ENCODE measurements at places on chromosomes 4 and X.

DNA sequence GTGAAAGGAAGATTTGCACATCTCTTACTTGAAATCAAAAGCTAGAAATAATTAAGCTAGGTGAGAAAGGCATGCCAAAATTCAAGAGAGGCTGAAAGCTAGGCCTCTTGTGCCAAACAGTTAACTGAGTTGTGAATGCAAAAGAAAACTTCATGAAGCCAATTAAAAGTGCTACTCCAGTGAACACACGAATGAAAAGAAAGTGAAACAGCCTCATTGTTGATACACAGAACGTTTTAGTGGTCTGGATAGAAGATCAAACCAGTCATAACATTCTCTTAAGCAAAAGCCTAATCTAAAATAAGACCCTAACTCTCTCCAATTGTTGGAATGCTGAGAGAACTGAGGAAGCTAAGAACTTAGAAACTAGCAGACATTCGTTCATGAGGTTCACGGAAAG lies 122.3 kb downstream of the UNC5C start:
- no peak for DNase-seq

DNA sequence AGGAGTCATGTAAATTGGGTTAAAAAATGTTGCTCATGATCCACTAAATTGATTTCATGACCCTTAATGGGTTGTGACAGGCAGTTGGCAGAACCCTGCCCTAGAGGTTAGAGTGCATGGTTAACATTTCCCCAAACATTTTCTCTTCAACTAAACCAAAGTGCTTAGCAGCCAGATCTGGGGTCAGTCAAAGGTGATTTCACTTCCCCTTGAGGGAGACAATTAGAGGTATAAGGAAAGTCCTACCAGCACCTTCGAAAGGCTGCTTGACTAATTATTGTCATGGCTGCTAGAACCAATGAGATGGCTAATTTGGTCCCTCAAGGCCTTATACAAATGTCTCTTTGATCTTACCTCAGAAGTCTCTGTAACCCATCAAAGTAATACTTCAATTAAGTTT lies 30.9 kb upstream of the INTS6L start:
- DNase-seq, result no peak

DNA sequence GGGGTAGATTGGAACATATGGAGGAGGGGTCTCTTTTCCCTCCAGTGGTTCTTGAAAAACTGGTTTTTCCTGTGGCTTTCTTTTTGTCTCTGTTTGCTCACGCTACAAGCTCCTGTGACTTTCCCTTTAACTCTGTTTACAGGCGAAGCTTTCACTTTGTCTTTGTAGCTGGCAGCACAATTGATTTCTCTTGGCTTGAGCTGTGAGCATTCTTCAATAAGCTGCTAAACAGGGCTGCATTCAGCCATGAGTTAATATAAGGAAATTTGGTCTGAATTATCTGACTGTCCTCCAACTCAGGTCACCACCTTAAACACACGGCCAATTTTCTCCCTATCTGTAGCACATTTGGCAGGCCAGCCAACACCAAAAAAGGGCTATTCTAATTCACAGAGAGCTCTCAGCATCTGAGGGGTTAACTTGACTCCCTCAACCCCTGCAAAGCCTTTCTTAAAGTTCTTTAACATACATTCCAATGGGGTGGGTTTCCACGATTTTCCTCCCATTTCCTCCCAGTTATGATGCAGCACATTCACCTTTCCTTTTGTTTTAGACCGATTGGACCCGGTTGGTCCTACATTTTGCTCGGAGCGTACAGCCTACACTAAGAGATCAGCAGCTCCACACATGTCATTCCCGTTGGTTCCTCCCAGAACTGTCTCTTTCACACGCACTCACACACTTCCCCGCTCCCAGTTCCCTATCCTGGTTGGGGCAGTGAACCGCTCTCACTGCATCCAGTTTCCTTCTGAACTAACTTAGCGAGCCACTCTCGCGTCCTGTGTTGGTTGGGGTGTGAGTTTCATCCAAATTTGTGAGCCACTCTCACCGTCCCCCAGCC lies 45.4 kb downstream of the UGT2A3 start:
- DNase-seq, result no peak

- DNase-seq, result no peak
Observed at GRCh38 chrX:77070202-77070918, 376.8 kb upstream of the FGF16 start.

DNA sequence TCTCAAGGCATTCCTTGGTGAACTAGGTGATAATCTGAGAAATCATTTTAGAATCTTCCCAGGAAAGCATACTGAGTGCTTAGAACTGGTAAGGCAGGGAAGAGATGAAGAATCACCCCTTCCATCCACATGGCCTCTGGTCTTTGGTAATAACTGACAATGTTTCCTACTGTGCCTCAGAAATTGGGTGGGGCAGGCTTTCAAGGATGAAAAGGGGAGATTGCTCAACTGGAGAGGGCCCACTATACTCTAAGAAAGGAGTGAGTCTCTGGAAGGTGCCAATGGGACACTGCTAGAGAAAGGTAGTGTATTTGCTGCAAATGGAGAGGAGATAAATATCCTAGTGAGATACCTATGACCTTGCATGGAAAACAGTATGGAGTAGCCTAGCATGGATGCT lies 135.0 kb upstream of the SCML1 start:
- no peak for DNase-seq

DNA sequence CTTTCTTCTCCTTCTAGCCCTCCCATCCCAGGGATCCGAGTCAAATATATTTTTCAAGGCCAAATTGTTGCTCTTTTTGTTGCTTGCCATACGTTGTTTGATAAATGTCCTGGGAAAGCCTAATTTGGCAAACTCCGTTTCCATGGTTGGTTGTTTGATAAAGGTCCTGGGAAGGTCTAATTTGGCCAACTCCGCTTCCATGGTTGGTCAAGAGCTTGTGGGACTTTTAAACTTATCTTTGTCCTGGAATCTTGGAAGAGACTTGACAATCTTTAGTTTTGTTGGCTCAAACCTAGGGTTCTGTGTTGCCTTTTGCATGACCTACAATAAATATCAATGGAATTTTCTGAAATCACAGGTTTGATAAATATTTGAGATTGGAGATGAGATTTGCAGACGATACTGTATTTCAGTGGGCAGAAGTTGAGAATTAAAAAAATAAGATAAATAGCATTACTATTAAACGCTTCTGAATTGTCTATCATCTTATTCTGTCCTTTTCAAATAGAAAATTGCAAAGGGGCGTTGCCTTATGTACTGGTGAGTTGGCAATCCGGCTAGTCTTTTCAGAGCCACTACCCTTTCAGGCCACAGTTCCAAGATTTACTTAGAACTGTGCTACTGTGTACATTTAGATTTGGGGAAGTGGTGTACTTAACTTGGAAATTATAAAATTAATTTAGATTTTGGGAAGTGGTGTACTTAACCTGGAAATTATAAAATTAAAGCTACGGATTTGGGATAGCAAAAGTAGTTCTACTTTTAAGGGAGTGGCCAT lies 804 bp downstream of the OSTC start:
- no peak for DNase-seq

DNA sequence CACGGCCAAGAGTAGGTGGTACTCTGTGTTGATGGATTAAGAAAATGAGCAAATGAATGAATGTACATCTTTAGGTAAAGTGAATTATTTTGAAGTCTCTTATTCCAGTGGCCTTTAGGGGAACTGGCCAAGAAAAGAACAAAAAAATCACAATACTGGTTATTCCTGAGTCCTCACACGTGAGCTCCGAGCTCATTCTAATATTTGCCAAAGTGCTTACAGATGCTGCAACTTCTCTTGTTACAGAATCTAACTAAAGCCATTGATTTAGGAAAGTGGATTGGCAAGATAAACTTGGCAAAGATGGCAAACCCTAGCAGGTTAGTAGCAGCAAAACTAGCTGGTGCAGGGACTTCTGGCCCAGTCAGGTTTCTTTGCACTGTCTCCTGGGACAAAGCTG lies 37.6 kb downstream of the IDS start:
- no peak for DNase-seq

GRCh38 chrX:28229217-28229616 lies 248.0 kb upstream of the DCAF8L1 start:
- DNase-seq, result no peak

- DNase-seq, result no peak
Observed at GRCh38 chr4:153326513-153326912, 18.0 kb upstream of the MND1 start.

- DNase-seq, result no peak
Observed at GRCh38 chr4:108649863-108650211, 562 bp upstream of the OSTC start.

- DNase-seq, result no peak
Observed at GRCh38 chr4:174437324-174437723, 85.0 kb downstream of the HPGD start.

DNA sequence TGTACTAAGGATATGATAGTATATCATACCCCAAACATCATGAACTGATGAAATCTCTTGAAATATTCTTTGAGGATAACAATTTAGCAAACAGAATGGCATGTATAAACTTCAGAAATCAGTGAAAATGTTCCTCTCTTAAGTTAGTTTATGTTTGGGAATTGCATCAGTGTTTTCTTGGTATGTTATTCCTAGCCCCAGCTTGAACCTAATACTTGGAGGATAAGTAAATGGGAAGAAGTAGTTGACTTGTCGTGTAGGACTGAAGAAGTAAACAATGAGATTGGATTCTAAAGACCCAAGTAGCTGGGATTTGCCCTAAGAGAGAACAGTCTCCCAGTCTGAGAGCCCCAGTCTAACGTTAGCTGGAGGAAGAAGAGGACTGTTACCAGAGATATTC lies 355.7 kb downstream of the GALNTL6 start:
- no peak for DNase-seq

- no peak for DNase-seq
Observed at GRCh38 chr4:16642897-16643296, 255.5 kb downstream of the LDB2 start.

DNA sequence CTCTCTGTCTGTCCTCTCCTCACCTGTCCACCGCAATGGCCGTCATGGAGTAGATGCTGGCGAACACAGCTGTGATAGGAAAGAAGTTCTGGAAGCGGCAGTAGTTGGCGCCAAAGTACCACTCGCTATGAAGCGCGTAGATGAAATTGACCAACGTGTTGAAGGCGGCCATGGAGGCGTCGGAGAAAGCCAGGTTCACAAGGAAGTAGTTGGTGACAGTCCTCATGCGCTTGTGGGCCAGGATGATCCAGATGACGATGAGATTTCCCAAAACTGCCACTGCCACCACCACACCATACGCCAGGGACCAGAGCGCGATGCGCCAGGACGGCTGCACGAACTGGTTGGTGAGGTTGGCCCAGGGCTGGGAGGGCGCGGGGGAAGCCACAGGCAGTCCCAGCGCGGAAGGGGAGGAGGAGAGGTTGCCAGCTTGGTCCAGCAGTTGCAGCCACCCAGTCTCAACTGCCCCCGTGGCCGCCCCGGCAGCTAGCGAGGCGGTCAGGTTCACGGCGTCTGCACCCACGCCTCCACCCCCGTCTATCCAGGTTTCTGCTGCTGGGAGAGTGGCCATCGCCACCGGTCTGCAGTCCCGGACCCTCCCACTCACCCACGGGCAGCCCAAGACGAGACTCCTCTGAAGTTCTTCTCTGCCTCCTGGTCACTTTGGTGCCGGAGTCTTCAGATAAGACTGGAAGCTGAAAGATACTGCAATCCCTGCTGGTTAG lies 518 bp downstream of the TACR3 start:
- no peak for DNase-seq

DNA sequence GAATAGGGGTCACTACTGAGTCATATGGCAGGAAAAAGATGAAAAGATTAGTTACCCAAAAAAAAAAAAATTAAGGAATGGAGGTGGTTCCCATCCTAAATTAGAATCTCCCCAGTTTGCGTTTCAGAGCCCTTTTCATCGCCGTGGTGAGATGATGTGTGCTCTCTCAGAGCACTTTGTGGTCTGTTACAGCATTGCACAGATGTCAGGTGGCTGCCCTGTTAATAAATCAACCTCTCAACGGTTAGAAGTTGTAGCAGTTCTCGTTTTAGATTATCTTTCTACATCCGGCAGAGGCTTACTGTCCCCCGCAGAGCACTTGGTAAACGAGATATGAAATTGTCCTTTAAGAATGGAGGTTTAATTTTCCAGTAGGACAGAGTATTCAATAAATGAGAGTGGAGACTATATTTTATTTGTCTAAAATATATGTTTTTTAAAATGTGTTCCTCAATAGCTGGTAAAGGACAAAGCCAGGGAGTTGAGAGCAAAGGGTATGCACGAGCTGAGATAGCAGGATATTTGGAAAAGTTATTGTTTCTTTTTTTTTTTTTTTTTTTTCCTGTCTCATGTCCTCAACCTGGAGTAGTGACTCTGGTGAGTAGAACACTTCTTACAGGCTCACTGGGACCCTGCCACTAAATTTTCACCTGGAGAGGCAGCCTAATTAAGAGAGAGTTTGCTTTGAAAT lies 26.9 kb downstream of the AFF1 start:
- no peak for DNase-seq

GRCh38 chr4:143539670-143540023 lies 26.1 kb downstream of the SMARCA5 start:
- DNase-seq, result no peak

DNA sequence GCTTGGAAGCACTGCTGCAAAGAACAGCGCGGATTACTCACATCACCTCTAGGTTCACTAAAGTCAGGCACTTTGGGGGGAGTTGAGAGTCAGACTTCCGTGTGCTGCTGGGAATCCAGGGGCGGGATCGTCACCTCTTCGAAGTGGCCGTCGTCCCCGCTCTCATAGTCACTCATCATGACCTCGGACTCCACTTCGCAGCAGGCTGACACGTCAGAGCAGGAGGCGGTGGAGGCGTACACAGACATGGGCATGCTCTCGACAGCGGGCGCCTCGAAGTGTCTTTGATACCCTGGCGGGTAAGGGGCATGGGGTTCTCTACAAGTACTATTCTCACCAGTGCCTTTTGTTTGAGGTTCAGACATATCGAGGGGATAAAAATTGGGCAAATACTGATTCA lies 33.1 kb upstream of the MTNR1A start:
- no peak for DNase-seq

DNA sequence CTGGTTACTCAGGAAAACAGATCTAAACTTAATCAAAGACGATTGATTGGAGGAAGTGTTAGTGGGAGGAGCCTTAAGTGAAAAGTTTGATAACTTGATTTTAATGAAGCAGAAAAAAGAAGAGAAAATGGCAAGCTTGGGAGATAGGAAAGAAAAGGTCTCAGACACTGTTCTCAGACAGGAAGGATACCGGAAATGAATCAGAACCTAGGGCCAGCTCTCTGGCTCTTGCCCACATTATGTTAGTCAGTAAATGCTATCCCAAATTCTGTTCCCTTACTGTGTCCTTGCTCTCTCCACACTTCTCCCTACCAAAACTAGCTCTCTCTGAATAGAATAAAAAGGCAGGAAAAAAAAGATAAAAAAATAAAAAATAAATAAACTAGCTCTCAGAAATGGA lies 48.6 kb upstream of the TMEM164 start:
- no peak for DNase-seq

DNA sequence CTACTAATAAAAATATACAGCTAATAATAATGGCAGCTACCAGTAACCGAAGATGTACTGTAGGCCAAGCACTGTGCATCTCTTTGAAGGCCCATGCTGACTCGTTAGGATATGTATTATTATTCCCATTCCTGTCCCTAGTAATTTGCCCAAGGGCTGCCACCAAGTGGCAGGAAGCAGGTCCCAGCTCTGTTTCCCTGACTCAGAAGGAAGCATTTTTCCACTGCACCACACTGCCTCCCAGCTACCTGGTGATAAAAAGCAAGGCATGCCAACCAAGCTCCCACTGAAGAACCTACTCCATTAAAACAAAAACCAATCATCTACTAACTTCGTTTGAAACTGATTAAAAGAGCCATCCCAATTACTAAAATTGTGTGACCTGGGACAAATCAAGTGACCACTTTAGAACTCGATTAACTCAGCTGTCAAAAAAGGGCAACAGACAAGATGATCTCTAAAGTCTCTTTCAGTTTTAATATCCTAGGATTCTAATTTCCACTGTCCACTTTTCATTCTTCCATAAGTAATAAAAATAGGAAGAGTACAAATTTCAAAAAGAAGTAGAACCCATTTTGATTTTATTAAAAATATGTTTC lies 24.3 kb upstream of the PGM2 start:
- DNase-seq, result peak; percentile 65
